NCI-H526 treated with DMSO at 0.1 percent for 48 hours (cell line): ENCODE measurements at places on chromosomes 4 and X.

DNA sequence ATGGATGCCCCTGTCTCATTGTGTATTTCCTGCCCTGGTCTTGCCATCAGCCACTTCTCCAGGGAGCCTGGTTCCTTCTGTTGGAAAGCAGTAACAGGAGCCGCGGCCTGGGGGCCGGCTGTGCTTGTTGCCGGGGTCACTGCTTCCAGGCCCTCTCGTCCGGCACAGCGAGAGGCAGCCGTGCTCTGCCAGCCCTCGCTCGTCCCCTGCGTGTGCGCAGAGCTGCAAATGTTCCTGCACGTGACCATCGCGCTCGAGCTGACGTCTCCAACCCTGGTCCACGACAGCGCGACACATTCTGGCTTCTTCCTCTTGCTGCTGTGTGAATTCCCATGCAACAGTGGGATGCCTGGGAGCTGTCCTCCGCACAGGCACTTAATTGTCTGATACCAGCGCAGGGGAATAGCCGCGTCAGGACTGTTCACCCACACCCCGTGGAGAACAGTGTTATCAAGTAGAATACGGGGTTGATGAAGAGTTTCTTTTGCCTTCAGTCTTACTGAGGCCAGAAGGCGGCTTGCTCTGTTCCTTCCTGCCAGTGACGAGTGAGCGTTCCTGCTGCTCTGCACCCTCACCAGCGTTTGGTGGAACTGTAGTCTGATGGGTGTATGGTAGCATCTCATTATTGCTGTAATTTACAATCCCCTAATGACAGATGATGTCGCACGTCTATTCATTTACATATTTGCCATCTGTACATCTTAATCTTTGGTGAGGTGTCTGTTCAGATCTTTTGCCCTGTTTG, 12.3 kb downstream of the PDE6B start:
- no peak for DNase-seq

GRCh38 chr4:185782523-185782922, 29.5 kb downstream of the SORBS2 start:
- DNase-seq, result no peak

- DNase-seq, result peak; percentile 41
Observed at GRCh38 chrX:17859609-17860178, 1.4 kb downstream of the RAI2 start.

- DNase-seq, result no peak
Observed at GRCh38 chr4:3338976-3339531, 46.2 kb downstream of the RGS12 start.

DNA sequence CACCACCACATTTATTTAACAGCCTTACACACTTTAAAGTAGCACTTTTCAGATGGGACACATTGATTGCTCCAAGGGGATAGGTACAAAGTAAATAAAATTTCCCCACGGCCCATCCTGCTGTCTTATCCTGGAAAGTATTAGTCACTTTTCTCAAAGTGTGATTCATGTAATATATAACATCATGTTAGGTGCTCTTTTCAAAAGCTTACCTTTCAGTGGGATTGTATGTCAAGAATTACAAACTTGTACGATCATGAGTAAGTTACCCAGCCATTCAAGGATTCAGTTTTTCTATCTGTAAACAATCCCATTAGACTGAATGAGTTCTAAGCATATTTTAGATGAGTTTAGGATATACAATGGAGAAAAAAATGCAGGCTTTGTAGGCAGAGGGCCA, 876.6 kb upstream of the GRID2 start:
- no peak for DNase-seq

GRCh38 chrX:13380211-13380610, 60.4 kb upstream of the ATXN3L start:
- no peak for DNase-seq

DNA sequence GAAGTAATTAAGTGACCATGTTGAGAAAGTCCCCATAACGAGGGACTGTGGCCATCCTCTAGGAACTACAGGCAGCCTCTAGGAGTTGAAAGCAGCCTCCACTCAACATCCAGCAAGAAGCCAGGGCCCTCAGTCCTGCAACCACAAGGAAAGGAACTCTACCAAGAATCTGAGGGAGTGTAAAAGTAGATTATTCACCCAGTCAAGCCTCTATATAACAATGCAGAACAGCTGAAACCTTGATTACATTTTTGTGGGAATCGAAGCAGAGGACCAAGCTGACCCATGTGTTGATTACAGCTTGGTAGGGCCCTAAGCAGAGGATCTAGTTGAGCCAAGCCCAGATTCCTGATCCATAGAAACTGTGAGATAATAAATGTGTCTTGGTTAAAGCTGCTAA, 17.1 kb downstream of the RPS6KA6 start:
- no peak for DNase-seq

GRCh38 chrX:141221611-141222010, 20.7 kb downstream of the SPANXC start:
- DNase-seq, result no peak

- DNase-seq, result no peak
Observed at GRCh38 chr4:169774466-169775445, 17.0 kb upstream of the HPF1 start.

DNA sequence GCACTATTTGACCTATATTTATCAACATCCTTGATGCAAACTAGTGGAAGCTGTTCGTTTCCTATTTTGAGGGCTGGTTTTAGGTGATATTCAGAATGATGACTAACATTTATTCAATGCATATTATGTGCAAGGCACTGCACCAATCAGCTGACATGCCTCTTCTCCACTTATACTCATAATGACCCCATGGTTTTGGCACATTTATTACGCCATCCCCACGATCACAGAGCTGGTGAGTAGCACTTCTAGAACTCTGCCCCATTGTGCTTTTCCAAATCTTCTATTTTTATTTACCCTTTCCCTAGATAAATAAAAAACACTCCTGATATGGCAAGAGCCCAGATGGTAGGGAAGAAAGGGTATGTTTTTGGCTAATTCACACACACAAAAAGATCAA, 13.1 kb downstream of the SCML1 start:
- DNase-seq, result no peak
